ENCODE measurements at places on chromosomes 12 and 14.

DNA sequence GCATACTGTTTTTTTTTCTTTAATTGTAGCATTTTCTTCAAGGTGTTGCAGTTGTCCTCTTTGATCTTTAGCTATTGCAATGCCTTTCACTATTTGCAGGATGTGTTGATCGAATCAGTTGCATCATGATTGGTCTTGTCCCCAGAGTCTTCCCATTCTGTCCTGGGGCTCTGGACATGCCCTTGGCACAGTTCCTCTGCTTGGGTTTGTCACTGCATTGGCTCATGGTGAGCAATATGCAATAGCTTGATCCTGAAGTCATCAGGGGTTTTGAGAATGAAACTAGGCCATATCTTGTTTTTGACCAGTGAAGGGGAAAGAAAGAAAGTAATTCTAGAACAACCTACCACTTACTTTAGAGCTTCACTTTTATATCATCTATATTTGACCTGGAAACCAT, 281.5 kb downstream of the TMEM117 start:
- DNase-seq = no peak

DNA sequence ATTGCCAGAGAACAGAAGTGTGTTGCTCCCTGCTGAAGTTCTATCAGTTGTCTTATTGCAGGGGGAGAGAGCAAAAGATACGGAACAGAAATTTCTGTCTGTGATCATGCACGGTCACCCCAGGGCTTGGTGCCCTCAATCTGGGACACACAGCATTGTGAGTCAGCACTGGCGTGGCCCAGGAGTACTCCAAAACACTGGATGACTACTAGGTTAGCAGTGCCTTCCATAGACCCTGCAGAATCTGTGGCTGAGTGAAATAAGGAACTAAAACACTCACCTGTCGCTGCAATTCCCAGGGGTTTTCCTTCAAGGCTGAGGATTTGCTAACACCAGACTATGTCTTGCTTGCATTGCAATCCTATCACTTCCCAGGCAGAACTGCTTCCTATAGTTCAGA, 165.5 kb downstream of the ANO6 start:
- DNase-seq = peak; percentile 20

DNA sequence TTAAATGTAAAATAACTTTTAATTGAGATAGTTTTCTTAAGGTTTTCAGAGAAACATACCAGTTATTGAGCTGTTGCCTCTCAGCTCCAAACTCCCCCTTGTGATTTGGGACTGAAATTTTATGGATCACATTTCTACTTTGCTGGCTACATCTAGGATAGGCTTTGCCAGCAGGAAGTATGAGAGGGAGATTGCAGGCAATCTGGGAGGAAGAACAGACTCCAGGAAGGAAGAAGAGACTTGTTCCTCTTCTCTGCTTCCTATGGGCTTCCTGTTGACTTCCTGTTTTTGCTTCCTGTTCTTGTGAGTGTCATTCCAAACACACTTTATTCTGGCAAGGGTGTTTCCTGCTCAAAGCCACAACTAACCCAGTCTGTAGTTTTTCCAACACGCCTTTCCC, 312.9 kb downstream of the ITPR2 start:
- DNase-seq = no peak

DNA sequence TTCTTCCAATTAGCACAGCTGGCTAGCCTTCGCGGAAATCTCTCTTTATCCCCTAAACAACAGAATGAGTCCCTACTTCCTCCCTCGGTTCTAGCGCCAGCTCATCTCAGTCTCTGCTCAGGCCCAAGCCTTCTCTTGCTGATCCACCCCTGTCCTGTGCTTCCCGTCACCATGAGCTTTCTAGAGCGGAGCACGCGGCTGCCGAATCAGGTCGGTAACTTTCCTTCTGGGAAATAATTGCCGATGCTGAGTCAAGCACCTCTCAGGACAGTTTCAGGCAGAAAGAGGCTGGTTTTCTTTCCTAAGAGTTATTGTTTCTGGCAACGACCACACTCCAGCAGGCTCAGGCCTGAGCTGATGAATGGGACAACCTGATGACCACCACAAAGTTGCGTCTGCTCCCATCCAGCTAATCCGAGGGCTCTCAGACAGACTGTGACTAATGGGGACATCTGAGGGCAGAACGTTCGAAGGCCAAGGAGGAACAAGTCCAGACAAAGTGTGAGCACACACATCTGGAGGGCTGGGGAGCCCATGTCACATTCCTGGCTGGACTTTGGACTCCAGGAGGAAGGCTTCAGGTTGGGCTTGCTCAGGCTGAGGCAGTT, 13.6 kb upstream of the GPR68 start:
- no peak for DNase-seq

DNA sequence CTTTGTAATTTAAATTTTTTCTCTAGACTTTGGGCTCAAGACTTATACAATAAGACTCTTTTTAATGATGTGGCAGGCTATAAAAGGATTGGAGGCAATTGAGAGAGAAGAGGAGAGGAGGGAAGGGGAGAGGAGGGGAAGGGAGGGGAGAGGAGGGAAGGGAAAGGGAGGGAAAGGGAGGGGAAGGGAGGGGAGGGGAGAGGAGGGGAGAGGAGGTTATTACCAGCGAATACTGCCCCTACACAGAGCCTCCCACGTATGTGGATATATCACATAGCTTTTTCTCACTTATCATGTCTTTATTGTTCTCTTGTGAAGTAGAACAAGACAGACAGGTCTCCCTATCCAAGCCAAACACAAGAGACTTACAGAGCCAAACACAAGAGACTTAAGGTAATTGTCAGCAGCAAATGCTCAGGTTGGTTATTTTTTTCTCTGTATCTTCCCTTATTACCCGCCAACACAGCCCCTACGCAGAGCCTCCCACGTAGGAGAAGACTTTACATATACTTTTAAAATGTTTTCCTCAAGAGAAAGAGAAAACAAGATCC, 63.1 kb downstream of the DRAM1 start:
- no peak for DNase-seq

GRCh38 chr12:103930787-103931735, 851 bp downstream of the HSP90B1 start:
- DNase-seq = no peak

- no peak for DNase-seq
Observed at GRCh38 chr12:93184672-93185368, 192.9 kb upstream of the NUDT4 start.

DNA sequence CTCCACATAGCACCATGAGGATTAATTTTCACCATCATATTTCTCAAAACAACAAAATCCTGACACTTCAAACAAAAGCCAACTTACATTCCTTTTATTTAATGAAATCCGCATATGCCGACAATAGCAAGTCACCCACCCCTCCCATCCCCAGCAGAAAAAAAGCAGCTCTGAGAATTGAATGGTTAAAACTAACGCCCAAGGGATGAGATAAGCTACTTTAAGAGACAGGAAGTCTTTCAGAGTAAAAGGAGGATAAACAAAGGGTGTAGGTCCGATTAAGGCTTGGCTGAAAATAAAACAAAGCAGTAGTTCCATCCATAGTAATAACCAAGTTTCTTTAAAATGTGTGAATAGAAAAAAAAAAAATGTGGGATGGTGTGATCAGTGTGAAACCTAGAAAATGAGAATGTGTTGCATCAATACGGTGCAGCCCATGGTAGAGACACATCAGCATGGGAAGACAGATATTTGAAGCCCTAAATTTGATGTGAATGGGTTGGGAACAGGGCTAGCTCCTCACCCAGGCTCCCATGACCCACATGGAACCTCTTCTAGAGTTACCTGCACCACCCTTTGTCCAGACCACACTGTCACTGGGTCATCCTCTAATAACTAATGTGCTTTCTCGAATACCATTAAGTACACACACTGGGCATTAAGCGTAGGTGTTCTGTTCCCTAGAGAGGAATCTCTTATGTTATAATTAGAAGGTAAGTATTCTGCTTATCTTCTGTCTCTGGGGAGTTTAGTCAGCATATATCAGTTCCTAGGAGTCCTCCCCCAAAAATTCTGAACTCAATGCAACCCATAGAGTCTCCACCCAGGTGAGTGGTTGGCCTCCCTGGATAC, 31.7 kb downstream of the RTRAF start:
- DNase-seq = no peak

GRCh38 chr14:67410313-67410712, 1.7 kb downstream of the PLEK2 start:
- DNase-seq = no peak

DNA sequence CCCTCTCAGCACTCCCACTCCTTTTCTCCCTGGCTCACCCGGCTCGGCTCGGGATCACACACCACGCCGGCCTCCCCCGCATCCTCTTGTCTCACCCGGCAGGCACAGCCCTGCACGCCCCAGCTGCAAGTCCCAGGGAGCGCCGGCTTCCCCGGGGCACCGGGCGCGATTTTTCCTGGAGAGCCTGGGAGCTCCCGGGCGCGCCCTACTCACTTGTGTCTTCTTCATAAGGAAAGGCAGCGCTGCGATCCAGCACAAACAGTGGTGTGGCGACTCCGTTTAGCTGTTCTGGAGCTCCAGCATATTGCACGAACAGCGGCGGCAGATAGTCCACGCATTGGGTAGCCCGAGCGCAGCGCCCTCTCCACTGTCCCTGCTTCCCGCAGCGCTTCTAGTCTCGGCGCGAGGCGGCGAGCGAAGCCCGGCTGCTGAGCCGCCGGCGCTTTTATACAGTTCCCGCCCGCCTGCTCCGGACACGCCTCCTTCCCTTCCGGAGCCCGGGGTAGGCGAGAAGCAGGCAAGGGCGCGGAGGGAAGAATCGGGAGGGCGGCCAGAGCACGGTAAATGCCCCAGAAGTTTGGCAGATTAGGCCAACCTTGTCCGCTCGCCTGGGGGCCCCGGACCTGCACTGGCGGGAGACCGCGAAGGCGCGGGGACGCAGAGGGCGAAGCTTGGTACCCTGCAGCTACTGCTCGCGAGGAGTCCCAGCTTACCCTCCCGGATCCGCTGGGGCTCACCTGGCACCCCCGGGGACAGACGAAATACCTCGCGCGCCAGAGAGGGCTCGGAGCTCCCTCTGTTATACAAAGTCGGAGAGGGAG, at the start of gene KITLG:
KITLG (minus strand) TSS at position 421 of the 821 bp plus-strand sequence; CDS start at position 228, 193 bp downstream.
- DNase-seq = peak; percentile 79

DNA sequence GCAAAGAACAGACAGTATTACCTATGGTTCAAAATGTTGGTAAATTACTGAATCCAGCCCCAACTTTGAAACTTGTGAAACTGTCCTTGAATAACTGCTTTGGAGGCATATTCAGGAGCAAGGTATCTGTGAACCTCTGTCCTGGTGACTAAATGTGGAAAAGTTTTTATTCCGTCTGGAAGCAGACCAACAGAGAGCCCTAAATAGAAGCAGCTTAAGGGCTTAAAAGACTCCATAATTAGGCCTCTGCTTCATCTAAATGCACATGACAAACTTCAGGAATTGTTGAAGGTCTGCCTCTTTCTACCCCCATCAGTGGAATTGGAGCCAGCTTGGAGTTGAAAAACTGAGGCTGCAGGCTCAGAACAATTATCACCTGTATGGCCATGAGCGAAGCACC, 276.5 kb downstream of the KCNH5 start:
- no peak for DNase-seq

GRCh38 chr12:4214877-4215228, 58.7 kb upstream of the CCND2 start:
- DNase-seq = no peak

- no peak for DNase-seq
Observed at GRCh38 chr14:30638926-30639325, 16.8 kb downstream of the SCFD1 start.

DNA sequence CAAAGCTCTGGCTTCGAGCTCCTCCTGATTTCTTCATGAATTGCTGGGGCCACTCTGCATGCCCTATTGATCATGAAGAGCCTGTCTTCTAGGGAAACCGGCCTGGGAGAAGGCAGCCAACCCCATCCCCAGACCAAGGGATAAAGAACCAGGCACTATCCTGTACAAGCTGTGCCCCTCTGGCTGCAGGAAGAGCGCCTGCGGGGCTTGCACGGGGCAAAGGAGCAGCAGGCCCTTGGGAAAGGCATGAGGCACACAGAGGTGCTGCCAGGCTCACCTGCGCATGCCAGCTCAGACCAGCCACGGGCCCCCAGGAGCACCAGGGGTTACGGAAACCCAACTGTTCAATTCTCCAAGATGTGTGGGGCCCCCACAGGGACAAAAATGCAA, 2.1 kb downstream of the ITPK1 start:
- no peak for DNase-seq

DNA sequence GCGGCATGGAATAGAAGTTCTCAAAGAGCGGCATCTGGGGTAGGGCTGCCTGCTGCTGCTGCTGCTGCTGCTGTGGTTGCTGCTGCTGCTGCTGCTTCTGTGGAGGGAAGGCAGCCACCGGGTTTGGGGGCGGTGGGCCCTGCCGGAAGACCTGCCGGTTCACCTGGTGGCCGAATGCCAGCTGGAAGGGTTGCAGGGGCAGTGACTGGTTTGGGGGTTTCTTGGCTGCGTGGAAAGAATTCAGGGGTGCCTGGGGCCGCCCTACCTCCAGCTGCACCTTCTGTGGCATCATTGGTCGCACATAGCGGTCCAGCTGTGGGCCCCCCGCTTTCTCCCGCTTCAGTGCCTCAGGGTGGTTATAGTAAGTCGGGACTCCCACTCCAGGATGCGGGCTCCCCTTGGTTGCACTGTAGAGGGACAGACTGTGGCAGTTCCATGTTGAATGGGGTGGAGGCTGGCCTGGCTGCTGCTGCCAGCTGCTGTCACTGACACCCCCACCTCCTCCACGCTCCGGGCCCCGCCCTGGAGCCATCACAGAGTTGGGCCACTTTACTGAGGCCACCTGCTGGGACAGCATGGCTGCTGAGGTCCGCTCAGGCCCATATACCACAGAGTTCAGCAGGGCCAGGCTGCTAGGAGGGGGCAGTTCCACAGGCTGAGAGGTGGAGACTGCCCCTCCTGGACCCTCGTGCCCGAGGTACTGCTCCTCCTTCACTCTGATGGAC, 25.2 kb upstream of the PNMA1 start:
- DNase-seq = no peak

GRCh38 chr14:76814726-76815645, 2.3 kb upstream of the ANGEL1 start:
- DNase-seq = no peak

- peak; percentile 58 for DNase-seq
Observed at GRCh38 chr14:104805326-104805678, 4.4 kb downstream of the ZBTB42 start.

- DNase-seq = no peak
Observed at GRCh38 chr12:65162609-65163008, 6.8 kb upstream of the LEMD3 start.

GRCh38 chr12:113314121-113314529, 20.8 kb downstream of the SLC8B1 start:
- no peak for DNase-seq

GRCh38 chr14:41449066-41449465, 157.6 kb upstream of the LRFN5 start:
- no peak for DNase-seq

DNA sequence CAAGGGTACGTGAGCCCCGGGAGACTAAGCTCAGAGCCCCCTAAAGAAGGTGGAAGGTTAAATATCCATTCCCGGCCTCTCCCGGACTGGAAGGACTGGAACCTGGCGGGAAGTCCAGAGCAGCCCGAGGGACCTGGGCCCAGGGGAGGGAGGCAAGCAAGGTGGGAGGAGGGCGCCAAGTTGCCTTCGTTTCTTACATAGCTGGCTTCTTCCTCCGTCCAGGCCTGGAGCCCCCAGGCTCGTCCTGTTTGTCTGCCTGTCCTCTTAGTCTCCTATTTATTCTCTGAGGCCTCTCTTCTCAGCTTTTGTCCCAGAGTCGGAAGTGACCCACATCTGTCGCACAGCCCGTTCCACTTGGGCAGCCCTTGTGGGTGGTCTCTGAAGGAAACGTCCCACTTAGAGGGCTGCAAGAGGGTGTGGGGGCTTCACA, 745 bp downstream of the PCK2 start:
- DNase-seq = no peak

Measured in HFFc6 (cell line).